ENCODE measurements at places on chromosomes 6 and 20.

DNA sequence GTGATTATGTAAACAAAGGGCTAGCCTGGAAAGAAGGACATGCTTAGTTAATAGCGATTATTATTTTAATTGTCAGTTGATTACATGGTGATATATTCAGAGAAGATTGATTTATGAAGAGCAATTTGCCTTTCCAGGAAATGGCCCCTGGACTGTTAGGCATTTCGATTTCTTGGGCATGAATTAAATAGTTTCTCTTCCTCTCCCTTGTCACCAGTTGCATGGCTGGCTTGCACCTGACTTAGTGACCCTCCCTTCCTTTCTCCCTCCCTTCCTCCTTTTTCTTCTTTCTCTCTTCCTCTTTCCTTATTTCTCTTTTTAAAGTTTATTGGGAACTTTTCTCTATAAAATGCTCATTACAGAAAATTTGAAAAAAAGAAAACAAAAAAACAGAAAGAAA lies 235.4 kb downstream of the CDC5L start:
- no peak overlapping the region for H3K4me3 ChIP-seq
- no peaks in the 10 kb centered on the region for H3K4me1 ChIP-seq
- no peaks in the 10 kb centered on the region for H3K27me3 ChIP-seq
- no peaks in the 10 kb centered on the region for H3K36me3 ChIP-seq
- H3K27ac ChIP-seq, result no peak overlapping the region

DNA sequence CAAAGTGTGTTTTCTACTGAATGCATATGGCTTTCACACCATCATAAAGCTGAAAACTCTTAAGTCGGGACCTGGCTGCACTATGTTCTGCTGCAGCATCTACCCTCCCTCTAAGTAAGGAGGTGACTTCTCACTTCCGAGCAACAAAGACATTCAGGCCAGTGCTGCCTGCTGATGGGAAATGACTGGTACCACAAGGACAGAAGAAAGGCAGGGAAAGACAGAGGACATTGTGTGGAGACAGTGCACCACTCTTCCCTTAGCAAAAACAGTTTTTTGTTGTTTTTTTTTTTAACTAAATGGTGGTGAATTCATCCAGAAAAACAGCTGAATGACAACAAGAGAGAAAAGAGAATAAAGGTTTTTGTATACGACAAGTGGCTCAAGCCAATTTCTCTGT lies 81.5 kb downstream of the MAP7 start:
- peaks cover 7% of the 10 kb centered on the region for H3K4me1 ChIP-seq
- no peak overlapping the region for H3K27ac ChIP-seq
- no peaks in the 10 kb centered on the region for H3K27me3 ChIP-seq
- H3K36me3 ChIP-seq, result no peaks in the 10 kb centered on the region
- DNase-seq, result no peak

DNA sequence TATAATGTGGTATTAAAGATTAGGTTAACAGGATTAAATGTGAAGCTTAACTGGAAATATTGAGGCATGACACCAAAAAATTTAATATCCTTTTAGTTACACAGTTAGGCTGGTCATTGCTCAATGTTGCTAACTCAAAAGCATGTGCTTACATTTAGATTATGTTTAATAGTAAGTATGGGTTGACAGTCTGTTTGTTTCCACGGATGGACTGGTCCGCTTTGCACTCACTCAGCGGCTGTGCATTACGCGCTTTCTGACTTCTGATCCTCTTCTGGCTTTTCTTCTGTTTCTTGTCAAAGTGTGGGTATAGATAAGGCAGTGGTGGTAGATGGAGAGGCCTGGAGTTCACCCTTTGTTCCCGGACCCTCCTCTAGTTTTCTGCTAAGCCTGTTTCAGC lies 174.9 kb downstream of the RIMS1 start:
- no peaks in the 10 kb centered on the region for H3K27me3 ChIP-seq
- H3K4me1 ChIP-seq, result no peaks in the 10 kb centered on the region
- DNase-seq, result no peak
- H3K27ac ChIP-seq, result no peak overlapping the region

GRCh38 chr6:88458662-88459061 lies 292.5 kb upstream of the CNR1 start:
- H3K36me3 ChIP-seq, result no peaks in the 10 kb centered on the region
- no peaks in the 10 kb centered on the region for H3K4me1 ChIP-seq
- H3K27me3 ChIP-seq, result no peaks in the 10 kb centered on the region

- no peaks in the 10 kb centered on the region for H3K4me1 ChIP-seq
- no peak overlapping the region for H3K27ac ChIP-seq
- no peaks in the 10 kb centered on the region for H3K36me3 ChIP-seq
Measured at GRCh38 chr6:134740473-134741199, 209.3 kb downstream of the ALDH8A1 start.

- no peak overlapping the region for H3K27ac ChIP-seq
- no peaks in the 10 kb centered on the region for H3K27me3 ChIP-seq
- peak; percentile 39 for DNase-seq
- H3K36me3 ChIP-seq, result no peaks in the 10 kb centered on the region
- H3K4me3 ChIP-seq, result no peak overlapping the region
- peaks cover 6% of the 10 kb centered on the region for H3K4me1 ChIP-seq
Measured at GRCh38 chr6:16432075-16433032, 194.0 kb downstream of the GMPR start.

Measured in pancreas (tissue), 10 donors.